Tibial artery (tissue), 4 donors: ENCODE measurements at places on chromosomes 12 and 14.

GRCh38 chr14:77026166-77026929 is 2.2 kb downstream of the IRF2BPL start:
- DNase-seq, result peak; percentile 79

DNA sequence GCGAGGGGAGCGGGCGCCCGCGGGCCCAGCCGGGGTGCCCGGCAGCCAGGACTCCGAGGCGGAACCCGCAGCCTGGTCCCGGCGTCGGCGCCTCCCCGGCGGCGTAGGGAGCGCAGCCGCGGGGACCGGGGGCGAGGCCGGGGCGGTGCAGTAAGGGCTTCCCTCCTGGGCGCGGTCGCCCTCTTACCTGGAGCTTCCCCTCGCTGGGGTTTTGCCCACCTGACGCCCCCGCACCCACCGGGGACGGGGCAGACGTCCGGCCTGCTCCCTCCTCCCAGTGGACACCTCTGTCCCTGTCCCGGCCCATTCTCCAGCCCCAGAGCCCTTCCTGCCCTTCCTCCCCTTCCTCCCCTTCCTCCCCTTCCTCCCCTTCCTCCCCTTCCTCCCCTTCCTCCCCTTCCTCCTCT is 413 bp upstream of the TUBA1C start:
- DNase-seq, result no peak

DNA sequence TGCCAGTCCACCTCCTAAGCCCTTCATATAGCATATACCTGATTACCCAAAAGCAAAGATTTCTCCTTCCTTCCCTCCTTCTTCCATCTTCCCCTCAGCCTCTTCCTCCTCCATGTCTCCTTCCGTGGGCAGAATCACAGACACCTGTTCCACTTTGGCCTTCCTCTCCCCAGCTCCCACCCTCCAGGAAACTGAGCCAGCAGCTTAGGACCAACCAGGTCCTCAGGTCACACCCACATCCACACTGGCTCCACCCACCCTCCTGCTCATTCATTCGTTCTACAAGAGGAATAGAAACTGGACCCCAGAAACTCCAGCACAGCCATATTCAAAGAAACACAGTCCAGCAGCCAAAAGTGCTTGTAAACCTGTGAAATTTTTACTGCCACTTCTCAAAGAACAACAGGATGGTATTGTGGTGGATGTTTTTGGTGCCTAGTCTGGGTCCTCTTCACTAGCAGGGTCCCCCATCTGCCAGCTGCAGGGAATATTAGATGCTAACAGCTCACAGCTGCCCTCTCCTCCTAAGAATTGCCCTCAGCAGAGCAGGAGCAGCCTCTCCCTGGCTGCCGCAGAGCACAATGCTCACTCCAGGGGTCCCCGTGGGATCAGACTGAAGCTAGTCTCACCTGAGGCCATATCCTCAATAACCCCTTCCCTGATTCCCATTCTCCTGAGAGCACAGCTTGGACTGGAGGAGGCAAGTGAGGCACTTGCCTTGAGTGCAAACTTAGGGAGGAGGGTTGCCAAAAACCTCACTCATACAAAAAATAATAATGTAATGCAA is 18.4 kb downstream of the CMKLR1 start:
- DNase-seq, result no peak

DNA sequence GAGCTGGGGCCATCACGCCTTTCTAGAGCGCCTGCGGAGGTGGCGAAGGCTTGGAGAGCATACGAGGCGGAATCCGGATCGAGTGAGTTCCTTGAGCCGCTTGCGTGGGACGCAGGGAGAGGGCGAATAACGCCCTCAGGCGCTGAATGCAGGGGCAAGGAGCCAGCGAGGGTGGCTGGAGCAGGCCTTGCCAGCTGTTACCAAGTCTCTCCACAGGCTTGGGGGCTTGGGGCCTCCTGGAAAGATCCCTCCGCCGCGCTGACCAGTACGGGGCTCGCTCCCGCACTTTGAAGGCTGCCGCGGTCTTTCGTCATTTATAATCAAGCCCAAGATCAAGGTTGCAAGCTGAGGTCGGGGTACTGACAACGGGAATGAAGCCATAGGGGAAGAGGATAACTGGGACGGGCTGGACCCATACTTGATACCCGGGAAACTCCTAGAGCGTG is 1.2 kb downstream of the FLRT2 start:
- peak; percentile 73 for DNase-seq

DNA sequence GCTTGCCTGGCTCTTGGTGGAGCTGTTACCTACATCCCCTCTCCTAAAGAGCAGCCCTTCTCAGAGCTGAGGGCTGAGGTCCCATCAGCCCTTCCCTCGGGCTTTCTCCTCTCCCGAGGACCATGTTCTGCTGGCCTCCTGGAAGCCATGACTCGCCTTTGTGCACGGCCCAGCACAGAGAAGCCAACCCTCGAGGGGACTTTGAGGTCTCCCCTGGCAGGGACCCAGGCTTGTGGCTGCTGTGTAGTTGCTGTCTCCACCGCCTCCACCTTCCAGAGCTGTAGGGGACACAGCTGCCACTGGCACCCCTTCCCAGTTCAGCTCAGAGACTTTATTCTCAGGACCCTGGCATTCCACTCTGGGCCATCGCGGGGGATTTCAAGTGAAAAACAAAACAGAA is 22.9 kb upstream of the CCND2 start:
- no peak for DNase-seq

- no peak for DNase-seq
These were observed 26.5 kb downstream of the NUDT4 start for GRCh38 chr12:93403988-93404803.

DNA sequence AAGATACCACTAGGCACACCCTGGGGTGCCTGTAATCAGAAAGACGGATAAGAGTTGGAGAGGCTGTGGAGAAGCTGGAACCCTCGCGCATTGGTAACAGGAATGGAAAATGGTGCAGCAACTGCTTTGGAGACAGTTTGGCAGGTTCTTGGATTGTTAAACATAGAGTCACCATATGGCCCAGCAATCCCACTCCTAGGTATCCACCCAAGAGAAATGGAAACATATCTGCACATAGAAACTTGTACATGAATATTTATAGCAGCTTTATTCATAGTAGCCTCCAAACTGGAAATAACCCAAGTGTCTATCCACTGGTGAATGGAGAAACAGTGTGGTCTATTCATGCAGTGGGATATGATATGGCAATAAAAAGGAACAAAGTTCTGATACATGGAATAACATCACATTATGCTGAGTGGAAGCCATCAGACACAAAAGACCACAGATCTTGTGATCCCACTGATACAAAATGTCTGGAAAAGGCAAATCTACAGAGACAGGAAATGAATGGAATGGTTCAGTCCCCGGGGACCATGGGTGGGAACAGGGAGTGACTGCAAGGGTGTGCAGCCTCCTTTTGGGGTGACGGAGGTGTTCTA is 45.4 kb downstream of the JAG2 start:
- DNase-seq, result no peak

- no peak for DNase-seq
These were observed 16.0 kb downstream of the OLR1 start for GRCh38 chr12:10155966-10156365.

GRCh38 chr14:106874350-106874749 is 1348.0 kb downstream of the TMEM121 start:
- DNase-seq, result no peak

DNA sequence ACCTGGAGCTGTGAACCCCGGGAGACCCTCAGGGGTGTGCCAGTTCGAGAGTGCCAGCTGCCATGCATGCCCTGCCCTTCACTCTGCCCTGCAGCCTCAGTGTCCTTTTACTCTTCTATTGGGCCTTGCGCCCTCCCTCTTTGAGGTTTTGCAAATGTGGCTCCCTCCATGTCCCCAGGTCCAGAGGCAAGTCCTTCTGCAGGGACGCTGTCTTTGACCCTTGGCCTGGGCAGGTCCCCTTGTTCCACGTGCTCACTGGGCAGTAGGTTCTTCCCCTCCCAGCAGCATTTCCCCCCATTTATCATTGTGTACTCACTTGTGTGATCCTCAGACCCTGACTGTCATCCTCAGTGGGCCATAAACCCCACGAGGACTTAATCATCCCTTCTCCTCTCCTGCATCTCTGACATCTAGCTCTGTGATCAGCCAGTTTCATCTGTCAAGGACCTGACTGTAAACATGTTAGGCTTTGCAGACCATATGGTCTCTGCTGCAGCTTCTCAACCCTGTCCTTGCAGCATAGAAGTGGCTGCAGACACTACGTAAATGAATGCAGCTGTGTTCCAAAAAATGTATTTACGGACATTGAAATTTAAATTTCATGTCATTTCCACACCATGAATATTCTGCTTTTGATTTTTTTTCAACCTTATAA is 36.6 kb downstream of the TSPAN9 start:
- no peak for DNase-seq

- DNase-seq, result no peak
These were observed 7.8 kb upstream of the SP7 start for GRCh38 chr12:53343969-53344368.

DNA sequence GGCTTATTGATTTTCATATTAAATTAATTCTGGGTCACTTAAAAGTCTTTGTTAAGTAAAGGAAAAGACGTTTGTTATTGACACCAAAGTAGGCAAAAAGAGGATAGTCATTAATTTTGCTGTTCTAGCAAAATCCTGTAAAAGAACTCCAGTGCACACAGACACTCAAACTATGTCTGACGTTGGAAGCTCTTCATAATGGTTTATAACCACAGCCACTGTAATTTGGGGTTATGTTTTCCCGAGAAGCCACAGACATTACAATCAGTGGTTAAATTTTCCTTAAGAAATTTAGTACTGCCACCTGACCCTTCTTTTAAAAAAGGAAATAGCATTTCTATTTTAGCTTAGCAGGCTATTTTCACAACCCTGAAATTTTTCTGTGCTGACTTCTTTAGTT is 267.5 kb downstream of the CCDC91 start:
- no peak for DNase-seq

GRCh38 chr12:56990648-56991318 is 15.6 kb downstream of the ZBTB39 start:
- DNase-seq, result no peak
